Activated gamma-delta T cell treated with anti-CD3 and anti-CD28 coated beads, Interleukin-2, amount 50 U/mL, for 16 hours (primary cell): ENCODE measurements at places on chromosomes 5 and 9.

DNA sequence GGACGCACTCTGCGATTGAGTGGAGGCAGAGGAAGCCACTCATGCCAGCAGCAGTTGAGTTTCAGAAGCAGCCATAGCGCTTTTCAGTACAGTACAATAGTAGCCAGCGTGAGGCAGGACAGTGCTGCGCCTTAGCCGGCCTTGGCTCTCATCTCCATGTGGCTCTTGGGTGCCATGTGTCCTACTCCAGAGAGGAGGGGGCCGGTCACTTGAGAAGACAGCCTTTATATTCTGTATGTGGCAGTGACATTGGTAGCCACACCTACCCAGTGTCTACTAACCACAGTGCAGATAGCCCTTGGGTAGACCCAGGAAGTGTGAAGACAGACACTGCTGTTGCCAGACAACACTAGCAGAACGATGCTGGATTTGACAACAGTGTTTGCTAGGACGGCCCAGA, 42.3 kb downstream of the FAM78A start:
- DNase-seq, result no peak

DNA sequence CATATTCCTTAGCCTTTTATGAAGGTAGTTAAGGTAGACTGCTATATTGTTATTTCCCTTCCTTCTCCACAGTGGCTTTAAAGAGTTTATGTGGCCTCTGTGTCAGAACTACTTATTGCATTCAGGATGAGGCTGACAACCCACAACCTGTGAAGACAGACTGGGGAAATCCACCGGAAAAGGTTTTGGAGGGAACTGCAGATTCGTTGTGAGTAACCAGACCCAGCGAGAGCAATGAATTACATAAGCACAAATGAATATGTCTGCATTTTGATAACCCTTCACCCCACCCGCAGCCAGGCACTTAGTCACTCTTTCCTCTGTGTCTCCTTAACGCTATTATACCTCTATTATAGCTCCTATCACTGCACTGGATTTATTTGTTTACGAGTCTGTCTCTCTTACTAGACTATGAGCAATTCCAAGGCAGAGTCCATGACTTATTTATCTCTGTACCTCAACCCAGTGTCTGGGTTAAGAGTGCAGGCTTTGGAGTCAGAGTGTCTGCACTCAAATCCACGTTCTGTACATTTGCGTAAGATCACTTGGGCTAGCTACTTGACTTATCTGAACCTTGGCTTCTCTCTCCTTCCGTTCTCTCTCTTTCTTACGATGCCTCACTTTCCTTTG, 19.2 kb downstream of the KCTD16 start:
- peak; percentile 64 for DNase-seq

- DNase-seq, result no peak
These were observed 171.1 kb downstream of the TARS1 start for GRCh38 chr5:33611877-33612276.

DNA sequence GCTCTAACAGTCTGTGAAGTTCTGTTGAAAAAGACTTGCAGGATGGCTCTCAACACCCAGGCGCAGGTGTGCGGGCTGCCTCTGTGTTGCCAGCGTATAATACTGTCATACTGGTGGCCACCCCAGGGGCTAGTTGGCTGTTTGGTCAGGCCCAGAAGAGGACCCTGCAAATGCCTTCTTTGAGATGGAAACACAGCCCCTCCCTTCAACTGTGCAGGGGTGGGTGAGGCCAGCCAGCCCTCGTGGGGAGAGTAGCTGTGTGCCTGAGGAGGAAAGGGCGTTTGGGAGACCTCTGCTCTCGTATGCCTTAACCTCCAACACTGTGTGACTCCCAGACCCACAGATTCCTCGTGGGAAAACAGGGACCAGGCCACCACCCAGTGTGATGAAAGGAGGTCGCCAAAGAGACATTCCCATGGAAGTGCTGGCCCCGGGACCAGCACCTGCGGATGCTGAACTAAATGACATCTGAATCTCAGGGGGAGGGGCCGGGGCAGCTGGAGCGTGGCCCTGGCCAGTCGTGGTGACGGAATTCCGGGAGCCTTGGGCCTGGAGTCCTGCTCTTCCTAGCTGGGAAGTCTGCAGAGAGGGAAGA, 11.3 kb upstream of the SCGB3A1 start:
- no peak for DNase-seq

GRCh38 chr5:60810438-60811085, 33.5 kb downstream of the ELOVL7 start:
- no peak for DNase-seq

DNA sequence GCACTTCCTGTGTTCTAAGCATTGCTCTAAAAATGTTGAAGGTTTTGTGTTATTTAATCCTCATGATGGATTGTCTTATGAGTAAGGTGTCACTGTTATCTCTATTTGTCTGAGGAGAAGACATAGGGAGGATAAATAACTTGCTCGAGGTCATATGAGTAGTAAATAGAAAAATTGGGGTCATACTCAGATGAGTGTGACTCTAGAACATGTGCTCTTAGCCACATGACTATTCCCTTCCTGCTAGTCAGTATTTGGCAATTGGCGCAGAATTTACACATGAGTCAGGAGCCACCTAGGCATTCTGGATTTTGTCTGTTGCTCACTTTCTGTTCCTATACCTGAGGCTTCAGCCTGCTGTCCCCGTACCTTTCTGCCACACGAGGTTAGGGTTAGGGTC, 234.6 kb upstream of the CD180 start:
- no peak for DNase-seq

- no peak for DNase-seq
These were observed 21.2 kb downstream of the RASEF start for GRCh38 chr9:83041771-83042170.

GRCh38 chr5:155884041-155884440, 442.9 kb upstream of the SGCD start:
- no peak for DNase-seq

DNA sequence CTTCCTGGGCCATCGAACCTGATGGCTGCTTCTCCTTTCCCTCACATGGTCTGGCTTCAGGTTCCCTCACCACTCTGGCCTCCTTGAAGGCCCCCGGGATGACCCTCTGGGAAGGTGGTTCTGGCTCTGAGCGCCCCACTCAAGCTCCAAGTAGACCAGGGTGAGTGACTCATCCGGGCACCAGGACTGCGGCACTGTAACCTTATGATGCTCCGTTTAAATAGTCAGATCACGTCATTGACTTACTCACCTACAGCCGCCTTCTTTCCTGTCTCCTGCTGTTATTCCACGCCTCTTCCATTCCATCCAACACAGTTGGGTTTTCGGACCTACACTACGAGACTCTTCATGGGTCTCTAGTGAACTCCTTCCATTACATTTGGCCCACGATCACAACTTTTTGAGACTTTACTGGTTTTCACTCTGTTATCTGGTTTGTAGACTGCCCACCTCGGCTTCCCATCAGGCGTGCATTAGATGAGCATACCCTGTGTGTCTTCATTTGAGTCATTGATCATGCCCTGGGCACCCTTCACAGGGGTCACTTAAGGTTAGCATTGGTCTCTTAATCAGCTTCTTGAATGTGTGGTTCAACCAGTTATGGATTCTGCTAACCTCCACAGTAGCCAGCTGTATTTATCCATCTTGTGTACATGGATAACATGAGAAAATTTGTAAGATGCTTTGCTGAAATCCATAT, 138.8 kb upstream of the LMX1B start:
- DNase-seq, result no peak

DNA sequence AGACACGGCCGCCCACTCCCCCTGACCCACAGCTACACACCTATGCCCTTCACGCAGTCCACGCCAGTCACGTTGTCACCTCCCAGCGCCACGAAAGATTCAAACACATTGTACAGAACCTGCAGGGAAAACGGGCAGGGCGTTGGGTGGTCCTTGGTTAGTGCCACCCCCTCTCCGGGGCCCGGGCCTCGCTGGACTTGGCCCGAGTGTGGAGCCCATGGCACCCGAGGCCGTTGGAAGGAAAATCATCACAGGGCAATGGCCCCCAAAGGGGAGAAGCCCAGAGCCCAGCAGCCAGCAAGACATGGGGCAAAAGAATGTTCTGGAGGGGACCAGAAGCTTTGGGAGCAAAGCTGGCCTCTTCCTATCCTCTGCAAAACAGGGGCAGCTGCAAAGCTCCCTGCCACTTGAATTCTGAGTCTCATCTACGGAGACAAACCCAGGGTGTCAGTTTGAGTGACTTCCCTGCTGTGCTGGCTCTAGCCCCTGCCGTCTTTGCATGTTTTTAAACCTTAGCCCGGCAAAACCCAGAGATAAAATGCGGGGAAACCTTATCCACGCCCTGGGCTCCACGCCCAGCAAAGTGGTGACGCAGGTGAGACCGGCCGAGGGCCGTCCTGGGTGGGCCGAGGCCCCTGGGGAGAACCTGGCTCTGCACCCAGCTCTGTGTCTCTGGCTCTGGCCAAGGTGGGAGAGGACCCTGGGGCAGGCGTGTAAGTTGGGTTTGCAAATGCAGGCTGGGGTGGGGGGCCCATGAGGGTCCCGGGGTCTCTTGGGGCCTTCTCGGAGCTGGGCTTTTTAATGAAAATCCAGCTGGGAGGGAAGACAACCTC, 38.9 kb downstream of the SLC9A3 start:
- DNase-seq, result no peak

DNA sequence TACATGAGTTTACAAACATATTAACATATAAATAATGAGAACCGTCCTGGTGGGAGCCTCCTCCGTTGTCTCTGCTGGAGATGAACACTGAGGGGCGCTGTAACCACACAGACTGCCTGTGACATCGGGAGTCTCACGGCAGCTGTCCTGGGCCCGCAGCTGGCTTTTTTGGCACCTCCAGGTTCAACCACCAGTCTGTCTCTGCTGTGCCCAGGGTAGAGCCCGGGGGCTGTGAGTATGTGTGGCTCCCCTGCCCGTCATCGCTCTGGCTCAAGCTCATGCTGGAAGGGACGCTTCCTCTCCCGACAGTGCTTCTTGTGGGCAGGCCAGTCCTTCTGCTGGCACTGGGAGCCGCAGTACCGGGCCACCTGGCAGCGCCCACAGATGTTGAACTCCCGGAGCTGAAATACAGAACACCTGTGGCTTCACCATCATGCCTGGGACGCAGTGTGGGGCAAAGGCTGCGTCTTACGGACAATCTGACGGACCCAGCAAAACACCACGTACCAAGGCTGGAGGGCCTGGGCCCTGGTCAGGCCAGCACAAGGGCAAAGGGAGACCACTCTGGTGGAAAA, 3.6 kb upstream of the DPH7 start:
- DNase-seq, result no peak

GRCh38 chr5:154648706-154649105, 106.5 kb upstream of the LARP1 start:
- no peak for DNase-seq

DNA sequence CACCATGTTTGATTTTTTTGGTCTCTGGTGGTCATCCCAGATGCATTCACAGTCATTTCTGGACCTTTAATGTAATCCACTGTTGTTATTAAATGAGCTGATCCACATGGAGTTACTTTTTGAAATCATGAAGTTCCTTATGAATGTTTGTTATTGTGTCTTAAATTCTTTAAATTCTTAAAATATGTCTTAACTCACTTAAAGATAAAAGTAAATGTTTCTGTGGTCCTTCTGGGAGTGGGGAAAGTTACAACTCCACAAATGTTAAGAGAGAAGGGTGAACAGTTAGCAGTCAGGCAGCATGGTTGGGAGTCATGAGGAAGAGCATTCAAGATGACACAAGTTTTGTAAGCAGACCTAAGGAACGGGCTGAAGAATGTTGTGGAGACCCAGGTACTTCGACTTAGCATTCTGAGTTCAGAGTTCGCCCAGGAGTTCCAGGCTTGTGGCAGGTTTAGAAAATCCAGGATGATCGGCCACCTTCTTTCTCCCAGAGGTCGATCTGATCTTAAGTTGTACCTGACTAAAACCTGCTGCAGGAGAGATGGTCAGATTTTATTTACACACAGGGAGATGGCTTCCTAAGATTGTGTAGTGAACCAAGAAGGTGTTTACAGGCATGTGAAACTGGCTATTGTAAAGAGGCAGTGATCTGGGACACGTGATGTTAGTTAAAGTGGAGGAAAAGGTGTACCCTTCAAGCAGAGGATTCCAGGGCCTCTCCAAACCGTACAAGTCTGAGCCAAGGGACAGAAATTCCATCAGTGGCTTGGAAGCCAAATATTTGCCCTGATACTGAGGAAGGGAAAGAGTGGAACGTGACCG, 17.2 kb downstream of the SLC1A1 start:
- DNase-seq, result no peak

DNA sequence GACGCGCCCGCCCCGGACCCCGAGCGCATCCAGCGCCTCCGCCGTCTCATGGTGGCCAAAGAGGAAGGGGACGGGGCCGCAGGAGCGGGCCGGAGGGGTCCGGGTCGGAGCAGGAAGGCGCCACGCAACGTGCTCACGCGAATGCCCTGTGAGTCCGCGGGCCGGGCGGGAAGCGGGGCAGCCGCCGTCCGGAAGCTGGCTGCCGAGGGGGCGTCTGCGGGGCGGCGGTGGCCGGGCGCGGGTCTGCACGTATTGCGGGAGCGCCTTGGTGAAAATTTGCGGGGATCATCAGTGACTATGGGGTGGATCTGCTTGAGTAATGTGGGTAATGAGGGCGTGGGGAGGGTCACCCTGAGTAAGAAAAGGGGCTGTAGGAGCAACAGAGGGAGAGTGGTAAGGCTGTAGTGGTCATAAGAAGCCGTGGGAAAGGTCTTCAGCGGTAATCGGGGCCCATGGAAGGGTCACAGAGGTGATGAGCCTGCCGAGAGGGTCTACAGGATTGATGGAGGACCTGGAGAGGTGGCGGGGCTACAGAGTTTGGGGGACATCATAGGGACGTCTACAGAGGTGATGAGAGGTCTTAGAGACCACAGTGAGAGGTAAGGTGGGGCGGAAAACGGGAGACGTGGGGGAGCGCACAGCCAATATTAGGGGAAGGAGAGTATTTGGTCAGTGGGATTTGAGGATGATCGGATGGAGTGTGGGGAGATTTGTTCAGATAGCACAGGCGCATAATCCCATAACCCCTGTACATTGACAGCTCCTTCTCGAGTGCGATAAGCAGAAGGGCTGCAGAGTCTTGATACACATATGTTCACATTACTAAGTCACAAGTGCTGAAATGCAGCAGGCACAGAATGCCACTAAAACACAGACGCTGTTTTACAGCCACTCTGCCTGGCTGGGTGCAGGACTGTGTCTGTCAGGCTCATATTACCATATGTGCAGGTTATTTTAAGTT, 819 bp downstream of the LSM11 start:
- DNase-seq, result no peak

DNA sequence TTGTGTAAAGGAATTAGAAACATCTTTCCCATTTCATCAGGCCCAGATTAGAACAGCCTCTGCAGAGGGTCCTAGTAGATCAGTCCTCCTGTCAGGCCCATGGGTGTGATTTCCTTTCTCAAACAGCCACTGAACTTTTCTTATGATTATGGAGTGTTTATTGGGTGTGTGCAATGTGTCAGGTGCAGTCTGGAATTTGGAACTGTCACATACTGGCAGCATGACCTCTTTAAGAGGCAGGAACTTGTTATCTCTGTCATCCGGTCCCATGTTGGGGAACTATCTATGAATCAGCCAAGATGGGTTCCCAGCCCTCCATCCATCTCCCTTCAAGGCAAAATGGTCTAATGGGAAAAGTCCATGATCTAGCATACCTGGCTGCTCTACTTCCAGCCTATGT, 11.6 kb upstream of the MEGF9 start:
- no peak for DNase-seq

DNA sequence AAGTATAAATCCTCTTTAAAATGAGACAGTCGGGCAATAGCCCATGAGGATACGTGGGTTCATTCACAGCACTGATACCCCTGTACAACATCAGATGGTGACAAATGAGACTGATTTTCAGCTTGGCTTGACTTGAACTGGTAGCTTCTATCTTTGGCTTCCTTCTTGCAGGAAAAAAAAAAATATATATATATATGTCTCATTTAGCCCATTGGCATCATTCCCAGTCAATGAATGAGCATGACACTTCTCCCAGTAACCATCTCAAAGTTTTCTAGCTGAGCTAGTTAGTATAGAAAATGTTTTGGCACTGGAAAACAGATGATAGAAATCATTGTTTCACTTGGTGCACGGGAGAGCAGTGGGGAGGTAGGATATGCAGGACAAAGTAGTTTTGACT, 222.5 kb upstream of the TAS2R1 start:
- no peak for DNase-seq
